ENCODE measurements at places on chromosomes 1 and 21. TPM values are rescaled to one million over a fixed set of nuclear protein-coding genes. Genes with fewer than 3 reads are reported as not detected.

OR2W3 gene
- total RNA-seq, result 3.5 TPM

ZSWIM5 gene
- 0.48 TPM for total RNA-seq

PACC1 gene
- 6.2 TPM for total RNA-seq

UBL4B gene
- 0.46 TPM for total RNA-seq

FLG2 gene
- not detected for total RNA-seq

KCNE2 gene
- not detected for total RNA-seq

ZYG11A gene
- not detected for total RNA-seq

PTGER3 gene
- 244 TPM for total RNA-seq

All from omental fat pad (tissue), 4 donors.